ENCODE measurements at places on chromosomes 1 and 21. TPM values are rescaled to one million over a fixed set of nuclear protein-coding genes. Genes with fewer than 3 reads are reported as not detected.
A peak's percentile ranks its signal among the peaks of the same experiment; 100 is the strongest.

- DNase-seq = peak; percentile 63
Observed at GRCh38 chr1:234659538-234659937, 49.6 kb upstream of the IRF2BP2 start.

The CLCA2 gene
- total RNA-seq = not detected

GRCh38 chr21:29719521-29719920, 220.3 kb downstream of the GRIK1 start:
- DNase-seq = no peak

DNA sequence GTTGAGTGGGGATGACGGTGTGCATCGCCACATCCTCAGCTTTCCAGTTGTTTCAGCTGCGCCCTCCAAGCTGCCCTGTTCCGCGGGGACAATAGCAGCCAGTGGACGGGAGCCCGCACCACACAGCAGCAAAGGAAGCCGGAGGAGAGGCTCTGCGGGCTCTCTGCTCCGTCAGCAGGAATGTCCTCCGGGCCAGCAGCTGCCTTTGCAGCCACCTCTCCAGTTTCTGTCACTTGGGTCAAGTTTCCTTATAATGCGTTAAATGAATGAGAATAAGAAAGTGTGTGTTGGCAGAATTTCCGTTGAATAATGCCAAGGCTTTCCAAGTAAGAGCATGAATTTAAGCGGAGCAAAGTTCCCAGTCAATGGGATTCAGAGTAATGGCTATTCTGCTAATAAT, 263.3 kb downstream of the KIF26B start:
- no peak for DNase-seq

The SH2D2A gene
- 3.8 TPM for total RNA-seq

The NMNAT2 gene
- 0.12 TPM for total RNA-seq

DNA sequence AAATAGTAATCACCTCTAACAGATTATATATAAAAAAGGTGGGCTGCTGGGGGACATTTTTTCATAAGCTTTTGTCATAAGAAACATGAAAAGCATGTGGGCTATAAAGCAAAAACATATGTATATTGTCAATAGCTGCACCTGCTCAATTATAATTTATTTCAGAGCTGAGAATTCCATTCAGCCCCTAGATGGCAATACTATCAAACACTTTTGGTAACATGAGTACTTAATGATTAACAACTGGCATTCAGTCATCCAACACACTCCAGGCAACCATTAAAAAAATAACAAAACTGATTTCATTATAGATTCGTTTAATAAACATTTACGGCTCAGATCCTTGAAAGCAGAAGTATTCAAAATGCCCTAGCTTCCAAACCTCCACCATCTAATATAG, 115.1 kb downstream of the KCTD3 start:
- no peak for DNase-seq

The PRDM16 gene
- total RNA-seq = 55.8 TPM

The IRF6 gene
- 1.4 TPM for total RNA-seq

The HHIPL2 gene
- total RNA-seq = not detected

DNA sequence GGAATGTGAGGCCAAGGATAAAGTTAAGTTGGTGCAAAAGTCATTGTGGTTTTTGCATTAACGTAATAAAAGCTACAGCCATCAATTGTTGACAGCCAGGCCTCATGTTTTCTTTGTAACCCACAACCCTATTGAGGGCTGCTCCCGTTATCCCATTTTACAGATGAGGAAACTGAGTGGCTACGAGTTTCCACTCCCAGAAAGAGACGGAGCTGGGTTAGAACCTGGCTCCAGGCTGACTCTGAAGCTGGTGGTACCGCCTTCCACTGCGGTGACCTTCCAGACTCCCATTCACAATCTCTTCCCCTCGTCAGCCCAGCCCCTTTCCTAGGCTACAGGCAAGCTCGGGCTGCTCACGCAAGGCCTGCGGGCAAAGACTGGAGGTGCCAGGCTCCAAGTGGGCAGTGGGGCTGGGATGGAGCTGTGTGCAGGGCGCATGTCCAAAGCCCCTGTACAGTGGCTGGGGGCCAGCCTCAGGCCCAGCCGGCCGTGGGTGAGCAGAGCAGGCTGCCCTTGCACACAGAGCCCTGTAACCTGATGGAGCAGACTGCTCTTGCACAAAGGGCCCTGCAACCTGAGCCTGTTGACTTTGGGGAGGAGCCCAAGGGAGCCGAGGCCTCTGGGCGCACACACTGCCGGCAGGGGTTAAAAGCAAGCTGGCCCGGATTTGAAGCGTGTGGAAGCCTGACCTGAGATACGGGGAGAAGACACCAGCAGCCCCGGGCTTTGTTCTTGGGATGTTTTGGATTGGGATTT, 97.4 kb upstream of the TMPRSS2 start:
- no peak for DNase-seq

GRCh38 chr1:18705811-18706210, 75.2 kb downstream of the PAX7 start:
- no peak for DNase-seq

- DNase-seq = no peak
Observed at GRCh38 chr1:178500091-178500770, 3.5 kb upstream of the CLEC20A start.

The HSD3B2 gene
- total RNA-seq = 0.42 TPM

The GADD45A gene
- total RNA-seq = 84.2 TPM

DNA sequence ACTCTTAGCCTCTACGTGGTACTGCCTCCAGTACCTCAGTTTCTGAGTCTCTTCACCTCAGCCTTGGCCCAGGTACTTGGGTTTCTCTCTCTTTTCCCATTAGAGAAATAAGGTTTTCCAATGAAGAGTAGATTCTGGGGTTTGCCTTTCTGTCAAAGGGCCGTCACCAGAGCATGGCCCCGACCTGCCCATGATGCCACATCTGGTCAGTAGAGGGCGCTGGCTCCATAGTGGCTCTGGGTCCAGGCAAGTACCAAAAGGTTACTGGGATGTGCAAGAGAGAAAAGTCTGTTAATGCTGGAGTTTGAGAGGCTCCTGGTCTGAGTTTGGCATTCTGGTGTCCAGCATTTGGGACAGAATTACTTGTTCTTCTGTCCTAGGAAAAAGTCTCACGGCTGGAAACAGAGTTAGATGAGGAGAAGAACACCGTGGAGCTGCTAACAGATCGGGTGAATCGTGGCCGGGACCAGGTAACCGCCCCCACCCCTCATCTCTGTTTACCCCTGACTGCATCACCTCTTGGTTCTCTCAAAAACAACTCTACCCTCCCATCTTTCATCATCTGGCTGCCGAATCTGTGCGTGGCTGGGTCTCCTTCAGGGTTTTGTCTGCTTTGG, 5.3 kb upstream of the TUFT1 start:
- DNase-seq = peak; percentile 77

- DNase-seq = peak; percentile 64
Observed at GRCh38 chr1:50873458-50874187, 86.4 kb downstream of the FAF1 start.

GRCh38 chr1:200150721-200151120, 123.2 kb downstream of the NR5A2 start:
- peak; percentile 52 for DNase-seq

GRCh38 chr1:110170766-110171733, 20.8 kb downstream of the SLC6A17 start:
- no peak for DNase-seq

The SPRR3 gene
- total RNA-seq = not detected
